LoVo (cell line): ENCODE measurements at places on chromosomes 12 and 14.

DNA sequence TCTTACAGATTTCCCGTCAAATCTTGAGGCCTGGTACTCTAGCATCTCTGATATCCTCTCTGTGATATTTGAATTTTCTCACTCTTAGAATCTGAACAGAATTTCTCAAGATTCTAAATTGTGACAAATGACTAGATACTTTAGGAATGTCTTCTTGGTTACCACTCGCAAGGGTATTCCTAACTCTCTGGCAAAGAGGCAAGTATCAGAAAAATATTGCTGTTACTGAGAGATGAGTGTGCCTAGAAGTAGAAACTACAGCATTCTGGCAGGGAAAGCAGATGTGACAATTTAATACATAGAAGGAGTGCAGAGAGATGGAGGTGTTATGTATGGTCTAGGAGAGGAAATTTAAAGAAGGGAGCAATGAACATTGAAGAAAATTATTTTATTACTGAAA is 467.8 kb downstream of the LRIG3 start:
- DNase-seq = no peak

GRCh38 chr12:87085286-87085685 is 829.1 kb upstream of the MGAT4C start:
- DNase-seq = no peak

- DNase-seq = no peak
Observed at GRCh38 chr14:47322751-47323150, 352.7 kb downstream of the MDGA2 start.

DNA sequence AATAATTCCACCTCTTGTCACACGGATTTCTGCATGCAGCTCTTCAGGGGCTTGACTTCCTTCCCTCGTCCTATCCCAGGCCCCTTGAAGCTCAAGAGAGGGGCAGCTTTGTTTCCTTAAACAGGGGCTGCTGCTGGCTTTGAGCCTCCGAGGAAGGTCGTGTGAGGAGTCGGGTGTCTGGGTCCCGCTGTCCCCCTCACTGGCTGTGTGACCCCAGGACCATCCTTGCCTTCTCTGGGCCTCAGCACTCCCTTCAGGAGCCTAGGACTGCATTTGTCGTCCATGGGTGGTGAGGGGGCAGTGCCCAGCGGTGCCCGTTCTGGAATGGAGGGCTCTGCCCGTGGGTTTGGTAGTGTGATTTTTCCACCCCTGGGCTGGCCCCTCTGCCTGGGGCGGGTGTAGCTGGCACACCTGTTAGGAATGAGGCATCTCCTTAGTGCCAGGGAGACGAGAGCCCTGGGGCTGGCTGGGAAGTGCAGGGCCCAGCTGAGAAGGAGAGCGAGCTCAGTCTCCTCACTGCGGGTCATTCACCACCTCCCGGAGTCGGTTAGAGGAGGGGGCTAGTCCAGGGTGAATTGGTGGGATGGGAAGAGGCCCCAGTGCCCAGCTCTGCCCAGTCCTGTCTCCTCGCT is 60.8 kb downstream of the TSPAN9 start:
- no peak for DNase-seq

DNA sequence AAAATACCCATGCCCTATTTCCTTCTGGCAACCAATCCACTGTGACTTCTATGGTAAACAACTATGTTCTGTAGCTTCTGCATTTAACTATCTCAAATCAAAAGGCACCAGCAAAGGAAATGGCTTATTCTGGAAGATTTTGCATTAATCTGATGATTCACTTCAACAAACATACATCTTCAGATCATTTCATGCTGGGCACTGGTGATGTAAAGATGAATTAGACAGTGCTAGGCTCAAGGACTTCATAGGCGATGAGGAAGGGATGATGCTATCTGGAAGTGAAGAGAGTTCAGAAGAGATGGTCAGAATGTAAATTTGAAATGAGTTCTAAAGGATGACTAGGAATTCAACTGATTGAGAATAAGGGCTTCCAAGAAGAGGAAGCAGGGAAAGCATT is 363.3 kb downstream of the PAWR start:
- no peak for DNase-seq

DNA sequence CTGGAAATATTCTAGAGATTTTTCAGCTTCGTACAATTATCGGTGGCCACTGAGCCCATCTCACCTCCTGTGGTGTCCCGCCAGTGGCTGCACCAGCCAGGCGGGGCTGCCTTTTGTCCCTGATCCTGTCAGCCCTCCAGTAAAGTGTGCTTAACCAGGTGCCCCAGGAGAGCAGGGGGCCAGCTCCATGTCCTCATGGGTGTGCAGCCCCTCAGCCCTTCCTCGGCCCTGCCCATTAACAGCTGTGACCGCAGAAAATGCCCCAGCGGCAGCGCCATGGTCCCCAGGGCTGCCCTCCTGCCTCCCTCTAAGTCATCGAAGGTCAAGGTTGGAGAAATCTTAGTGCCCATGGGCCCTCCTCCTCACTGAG is 188.5 kb downstream of the ZFP36L1 start:
- no peak for DNase-seq

DNA sequence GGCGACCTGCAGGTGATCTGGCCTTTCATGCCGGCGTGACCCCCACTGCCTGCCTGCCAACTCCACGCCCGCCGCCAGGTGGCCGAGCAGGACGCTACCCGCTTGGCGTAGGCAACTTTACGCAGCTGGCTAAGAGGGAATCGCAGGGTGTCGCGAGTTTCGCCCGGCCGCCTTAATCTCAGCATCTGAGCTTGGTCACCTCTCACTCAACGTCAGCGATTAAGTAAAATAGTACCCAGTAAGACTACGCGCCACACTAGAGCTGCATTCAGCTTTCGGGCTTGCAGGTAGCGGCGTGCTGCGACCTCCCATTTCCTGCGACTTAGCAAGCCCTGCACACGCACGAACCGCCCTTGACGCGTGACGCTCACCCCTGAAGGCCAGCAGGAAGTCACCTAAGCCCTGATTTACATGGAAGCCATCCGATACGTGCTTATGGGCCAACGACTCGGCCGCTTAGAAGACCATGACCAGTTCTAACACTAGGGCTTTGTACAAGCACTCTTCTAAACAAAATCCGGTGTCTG is 33.2 kb downstream of the WBP11 start:
- peak; percentile 90 for DNase-seq

- no peak for DNase-seq
Observed at GRCh38 chr14:104149617-104150135, 11.3 kb downstream of the KIF26A start.

GRCh38 chr14:99316281-99317163 is 44.5 kb upstream of the BCL11B start:
- peak; percentile 73 for DNase-seq

DNA sequence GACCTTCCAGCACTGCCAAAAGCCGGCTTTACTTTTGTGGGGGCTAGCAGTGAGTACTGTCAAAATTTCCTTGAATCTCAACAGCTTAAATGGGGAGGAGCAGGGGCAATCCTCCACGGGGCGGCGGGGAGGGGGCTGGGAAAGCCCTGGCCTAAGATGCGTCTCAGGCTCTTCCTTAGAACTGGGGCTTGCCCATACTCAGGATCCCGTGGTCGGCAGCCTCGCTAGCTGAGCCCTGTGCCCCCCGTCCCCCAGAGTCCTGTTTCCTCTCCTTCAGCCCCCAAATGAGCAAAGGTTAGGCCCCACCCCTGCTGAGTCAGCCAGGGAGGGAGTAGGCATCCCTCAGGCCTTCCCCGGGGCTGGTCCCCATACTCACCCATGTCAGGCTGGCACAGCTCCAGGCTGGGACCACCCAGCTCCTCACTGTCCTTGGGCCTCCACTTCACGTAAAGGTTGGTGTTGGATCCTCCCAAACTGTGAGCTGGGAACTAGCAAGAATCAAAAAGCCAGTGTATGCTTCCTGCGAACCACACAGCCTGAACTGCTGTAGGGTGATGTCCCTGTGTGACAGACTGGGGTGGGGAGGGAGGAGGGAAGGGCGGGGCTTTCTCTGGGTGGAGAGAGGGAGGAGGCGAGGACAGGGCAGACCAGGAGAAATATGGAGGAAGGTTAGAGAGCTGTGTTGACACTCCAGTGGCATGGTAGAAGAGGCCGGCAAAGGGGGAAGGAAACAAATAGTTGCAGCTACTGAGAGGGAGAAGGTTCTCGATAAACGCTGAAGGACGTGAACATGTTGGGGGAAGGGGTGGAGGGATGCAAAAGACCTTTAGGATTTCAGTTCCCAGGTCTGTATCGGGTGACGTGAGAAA is 5.9 kb upstream of the BAZ2A start:
- DNase-seq = peak; percentile 92

DNA sequence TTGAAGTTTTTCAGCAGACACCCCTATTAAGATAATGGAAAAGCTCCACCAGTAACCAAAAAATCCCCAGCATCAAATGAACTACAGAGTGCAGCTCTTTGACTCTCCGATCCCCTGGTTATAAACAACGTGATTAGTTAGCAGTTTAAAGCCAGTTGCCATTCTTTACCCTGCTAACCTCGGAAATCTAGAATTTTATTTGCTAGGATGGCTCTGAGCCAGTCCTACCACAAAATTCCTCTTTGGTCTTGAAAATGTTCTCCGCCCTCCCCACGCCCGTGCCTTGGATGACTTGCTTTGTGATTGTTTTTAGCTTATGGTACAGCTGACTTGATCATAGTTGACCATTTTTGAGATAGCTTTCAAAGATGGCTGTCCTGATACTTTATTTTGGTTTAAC is 1.2 kb downstream of the KLHDC2 start:
- DNase-seq = peak; percentile 48

- DNase-seq = peak; percentile 68
Observed at GRCh38 chr14:81453166-81453766, 53.1 kb upstream of the STON2 start.

DNA sequence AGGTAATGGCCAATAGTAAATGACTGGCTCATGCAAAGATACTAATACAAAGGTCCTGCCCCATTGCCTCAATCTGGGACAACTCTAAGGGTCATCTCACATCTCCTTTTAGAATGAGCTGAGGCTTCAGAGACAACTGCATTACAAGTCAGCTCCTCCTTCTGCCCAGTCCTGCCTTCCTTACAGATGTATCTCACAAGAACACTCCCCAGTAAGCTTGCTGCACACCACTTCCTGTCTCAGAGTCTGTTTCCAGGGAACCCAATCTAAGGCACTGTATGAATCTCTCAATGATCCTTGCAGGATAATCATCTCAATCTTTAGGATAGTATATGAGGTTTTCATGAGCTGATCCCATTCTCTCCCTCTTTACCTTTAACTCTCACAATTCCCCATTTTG is 57.8 kb upstream of the ZDHHC17 start:
- DNase-seq = no peak

- no peak for DNase-seq
Observed at GRCh38 chr12:62621101-62621638, 154.5 kb downstream of the MON2 start.

GRCh38 chr12:78155546-78155945 is 324.9 kb downstream of the NAV3 start:
- DNase-seq = no peak

GRCh38 chr12:1213618-1214205 is 222.7 kb downstream of the ERC1 start:
- DNase-seq = no peak

- DNase-seq = no peak
Observed at GRCh38 chr12:112833267-112833666, 41.7 kb downstream of the RPH3A start.
